ENCODE measurements at places on chromosomes 3 and 15.

- no peak for DNase-seq
Measured at GRCh38 chr15:54256190-54256589, 277.9 kb downstream of the UNC13C start.

GRCh38 chr15:60616628-60617027, 137.7 kb upstream of the ICE2 start:
- no peak for DNase-seq

DNA sequence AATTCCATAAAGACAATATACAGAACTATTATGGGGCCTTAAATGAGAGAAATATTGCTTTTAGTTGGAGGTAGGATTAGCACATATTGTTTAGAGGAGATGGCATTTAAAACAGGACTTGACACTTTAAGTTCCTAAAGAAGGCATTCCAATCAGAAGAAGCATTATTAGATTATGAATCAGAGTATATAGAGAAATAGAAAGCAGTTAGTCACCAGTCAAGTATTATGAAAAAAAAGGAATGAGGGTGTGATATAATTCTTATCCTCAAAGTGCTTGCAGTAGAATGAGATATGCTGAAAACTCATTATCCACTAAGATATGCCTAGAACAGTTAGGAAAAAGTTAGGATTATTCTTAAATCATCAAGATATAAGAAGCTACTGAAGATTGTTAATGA, 456.2 kb downstream of the ZNF385D start:
- DNase-seq: no peak

DNA sequence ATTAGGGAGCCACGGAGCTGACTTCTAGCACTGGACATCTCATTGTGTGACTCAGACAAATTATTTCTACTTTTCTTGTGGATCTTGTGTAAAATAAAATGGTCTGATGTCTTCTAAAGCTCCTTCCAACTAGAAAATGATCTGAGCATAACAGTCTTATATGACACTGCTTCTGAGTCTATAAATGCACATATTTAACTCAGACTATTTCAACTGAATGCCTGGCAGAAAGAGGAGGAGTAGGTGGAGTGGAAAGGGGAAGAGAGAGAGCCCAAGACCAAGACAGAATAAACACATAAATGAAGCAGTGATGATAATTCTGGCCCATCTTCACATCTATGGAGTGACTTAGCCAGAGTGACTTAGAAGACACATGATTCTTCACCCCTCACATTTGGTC, 162.3 kb upstream of the PDZRN3 start:
- no peak for DNase-seq

DNA sequence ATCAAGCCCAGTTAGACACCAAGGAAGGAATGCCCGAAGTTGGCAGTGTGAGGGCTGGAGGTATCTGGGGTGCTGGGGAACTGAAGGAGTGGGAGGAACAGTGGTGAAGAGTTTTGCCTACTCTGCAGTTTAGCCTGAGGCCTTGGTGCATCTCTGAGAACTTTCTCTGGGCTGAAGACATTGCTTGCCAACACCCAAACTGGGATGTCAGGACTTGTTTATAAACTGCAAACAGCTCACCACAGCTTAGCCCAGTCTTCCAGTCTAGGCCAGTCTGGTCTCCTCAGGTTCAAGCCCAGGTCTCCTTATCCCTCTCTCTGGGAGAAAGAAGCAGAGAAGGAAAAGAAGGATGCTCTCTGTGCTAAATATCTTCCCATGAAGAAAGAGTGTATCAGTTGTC, 68.0 kb upstream of the BOC start:
- DNase-seq: no peak

DNA sequence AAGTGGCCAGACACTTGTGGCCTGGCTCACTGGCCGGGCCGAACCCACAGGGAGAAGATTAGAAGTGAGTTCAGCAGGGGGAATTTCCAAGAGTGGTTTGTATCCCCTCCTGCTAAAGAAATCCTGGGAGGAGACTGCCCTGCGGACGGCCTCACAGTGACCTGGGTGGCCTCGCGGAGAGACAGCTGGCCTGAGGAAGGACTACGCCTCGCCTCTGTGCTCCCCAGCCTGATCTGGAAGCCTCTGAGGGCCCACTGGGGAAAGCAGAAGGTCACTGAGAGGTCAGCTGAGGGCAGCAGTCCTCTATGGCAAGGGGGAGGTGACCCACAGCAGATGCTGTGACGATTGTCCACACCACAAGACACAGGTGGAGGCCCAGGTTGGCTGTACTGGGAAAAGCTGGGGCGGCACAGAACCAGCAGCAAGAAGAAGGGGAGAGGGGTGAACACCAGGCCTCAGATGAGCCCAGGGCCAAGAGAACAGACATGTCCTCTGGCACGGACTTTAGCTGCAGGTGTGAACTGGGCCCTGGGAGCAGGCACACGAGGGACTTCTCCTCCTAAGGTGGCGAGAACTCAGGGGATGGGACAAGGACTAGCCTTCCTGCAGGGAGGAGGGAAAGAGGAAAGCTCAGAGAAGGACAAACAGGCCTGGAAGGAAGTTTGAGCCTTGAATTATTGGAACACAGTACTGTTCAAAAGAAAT, 37.2 kb upstream of the DLG1 start:
- DNase-seq: no peak

DNA sequence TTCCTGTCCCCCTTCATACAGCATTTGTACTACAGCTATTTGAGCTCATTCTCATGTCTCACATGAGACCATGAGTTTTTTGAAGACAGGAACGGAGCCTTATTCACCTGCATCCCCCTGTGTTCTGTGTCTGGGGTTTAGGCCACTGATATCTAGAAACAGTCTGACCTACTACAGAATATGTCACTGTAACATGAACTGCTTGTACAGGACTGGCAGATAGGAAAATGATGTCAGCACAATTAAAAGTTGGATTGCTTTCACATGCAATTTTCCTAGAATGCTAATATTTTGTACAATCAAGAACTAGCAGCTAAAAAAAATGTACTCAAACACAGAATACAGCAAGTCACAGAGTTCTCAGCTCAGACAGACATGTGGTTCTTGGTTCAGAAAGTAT, 90.8 kb upstream of the FGF12 start:
- DNase-seq: no peak

- DNase-seq: no peak
Measured at GRCh38 chr3:153072856-153073255, 89.2 kb upstream of the RAP2B start.

DNA sequence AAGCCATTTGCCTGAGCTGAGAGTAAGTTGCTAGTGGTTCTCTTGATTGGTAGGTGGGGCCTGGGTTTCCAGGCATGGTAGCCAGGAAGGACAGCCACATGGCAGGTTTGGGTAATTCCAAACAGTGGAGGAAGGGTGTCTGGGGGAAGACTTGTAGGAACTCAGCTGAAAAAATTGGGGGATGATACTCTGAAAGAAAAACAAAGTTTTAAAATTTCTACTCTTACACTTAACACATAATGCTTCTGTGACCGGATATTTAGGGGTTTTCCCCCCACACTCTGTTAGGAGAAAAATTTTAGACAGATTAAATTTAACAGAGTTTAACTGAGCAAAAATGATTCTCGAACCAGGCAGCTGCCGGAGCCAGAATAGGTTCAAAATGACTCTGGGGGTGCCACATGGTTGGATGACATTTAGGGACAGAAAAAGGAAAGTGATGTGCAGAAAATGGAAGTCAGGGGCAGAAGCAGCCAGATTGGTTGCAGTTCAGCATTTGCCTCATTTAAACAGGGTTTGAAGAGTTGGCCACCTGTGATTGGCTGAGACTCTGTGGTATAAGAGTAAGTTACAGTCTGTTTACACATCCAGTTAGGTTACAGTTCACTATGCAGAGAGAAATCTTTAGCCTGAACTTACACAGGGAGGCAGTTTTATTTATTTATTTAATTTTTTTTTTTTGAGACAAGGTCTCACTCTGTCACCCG, 8.1 kb downstream of the B2M start:
- DNase-seq: no peak

- no peak for DNase-seq
Measured at GRCh38 chr15:81865850-81866537, 179.8 kb downstream of the MEX3B start.

DNA sequence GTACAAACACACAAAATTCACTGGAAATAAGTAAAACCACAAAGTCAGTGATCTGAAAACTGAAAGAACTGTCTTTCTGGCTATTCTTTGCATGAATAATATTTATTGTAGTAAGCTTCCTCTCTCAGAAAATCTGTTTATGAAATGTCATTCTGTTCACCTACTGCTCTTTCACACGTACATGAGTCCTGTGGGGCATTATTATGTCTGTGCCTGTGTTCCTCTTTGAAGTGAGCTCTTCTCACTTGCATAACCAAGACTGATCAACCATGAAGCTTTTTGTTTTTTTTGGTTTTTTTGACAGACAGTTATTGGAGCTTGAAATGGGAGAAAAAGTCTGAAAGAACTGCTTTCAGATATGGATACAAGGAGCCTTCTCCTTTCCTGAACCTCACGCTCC, 195.8 kb downstream of the PLCH1 start:
- DNase-seq: no peak

GRCh38 chr3:13671482-13672233, 122.7 kb downstream of the FBLN2 start:
- no peak for DNase-seq

DNA sequence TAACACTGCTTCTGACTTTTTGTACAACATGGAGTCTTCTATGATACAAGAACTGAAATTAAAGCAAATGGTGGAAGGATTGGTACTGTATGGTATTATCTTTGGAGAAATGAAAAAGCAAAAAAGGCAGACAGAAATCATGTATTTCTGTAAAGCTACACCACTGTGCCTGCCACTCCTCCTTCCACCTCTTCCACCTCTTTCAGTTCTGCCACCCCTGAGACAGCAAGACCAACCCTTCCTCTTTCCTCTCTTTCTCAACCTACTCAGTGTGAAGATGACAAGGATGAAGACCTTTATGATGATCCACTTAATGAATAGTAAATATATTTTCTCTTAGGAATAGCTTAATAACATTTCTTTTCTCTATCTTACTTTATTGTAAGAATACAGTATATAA, 57.0 kb downstream of the CD200 start:
- DNase-seq: no peak

DNA sequence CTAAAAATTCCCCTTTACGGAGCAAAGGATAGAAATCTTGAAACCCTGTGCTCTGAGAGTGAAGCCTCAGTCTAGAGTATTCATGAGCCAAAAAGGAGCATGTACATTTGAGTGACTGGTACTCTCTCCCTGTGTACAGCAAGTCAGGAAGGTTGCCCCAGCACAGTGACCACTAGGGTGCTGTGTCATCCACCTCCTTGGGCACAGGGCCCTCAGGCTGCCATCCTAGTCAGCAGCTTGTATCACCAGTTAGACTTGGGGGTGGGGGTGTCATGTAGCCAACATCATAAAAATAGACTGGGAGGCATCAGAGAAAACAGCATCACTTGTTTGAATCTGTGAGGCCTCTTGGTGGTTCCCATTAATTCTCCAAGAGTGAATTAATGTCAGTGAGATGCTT, 12.0 kb downstream of the NME9 start:
- DNase-seq: peak; percentile 87

DNA sequence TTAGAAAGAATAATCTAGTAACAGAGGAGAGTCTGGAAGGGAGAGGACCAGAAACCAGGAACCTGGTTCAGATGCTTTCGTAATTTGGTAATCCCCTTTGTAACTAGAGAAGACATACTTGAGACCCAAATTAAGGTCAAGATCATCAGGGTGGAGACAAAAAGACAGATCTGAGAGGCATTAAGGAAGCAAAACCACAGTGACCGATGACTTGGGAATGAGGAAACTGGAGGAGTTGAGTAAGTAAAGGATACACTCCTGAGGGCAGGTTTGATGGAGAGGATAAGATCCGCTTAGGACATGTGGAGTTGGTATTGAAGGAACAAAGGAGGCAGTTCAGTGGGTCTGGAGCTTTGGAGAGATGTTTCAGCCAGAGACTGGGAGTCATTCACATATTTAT, 23.6 kb upstream of the BCL2A1 start:
- DNase-seq: no peak

DNA sequence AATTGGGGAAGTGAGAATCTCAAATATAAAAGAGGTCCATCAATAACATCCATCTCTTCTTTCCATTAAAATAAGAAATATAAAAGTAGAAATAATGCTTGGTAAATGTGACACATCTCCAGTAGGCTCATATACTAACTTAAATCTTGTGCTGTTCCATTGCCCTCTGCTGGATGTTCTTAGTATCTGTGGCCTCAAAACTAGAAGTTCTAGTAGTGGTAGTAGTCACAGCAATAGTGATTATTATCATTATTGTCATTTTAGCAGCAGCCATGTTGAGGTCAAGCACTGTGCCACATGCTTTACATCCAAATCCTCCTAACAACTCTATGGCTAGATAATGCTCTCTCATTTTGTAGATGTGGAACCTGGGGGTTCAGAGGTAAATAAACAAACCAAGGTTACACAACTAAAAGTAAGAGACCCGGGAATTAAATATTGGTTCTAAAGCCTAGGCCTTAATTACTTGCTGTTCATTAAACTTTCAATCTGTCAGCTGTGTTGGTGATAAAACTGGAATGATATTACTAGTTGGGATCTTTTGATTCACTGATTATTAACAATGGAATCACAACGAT, 20.2 kb upstream of the BTLA start:
- no peak for DNase-seq

GRCh38 chr3:178097576-178097975, 438.7 kb upstream of the KCNMB2 start:
- DNase-seq: peak; percentile 45

GRCh38 chr15:35740761-35741160, 194.8 kb upstream of the DPH6 start:
- no peak for DNase-seq

GRCh38 chr15:69092159-69092558, 68.3 kb upstream of the GLCE start:
- DNase-seq: no peak

GRCh38 chr15:31296646-31297574, 29.7 kb upstream of the KLF13 start:
- DNase-seq: peak; percentile 11

GRCh38 chr3:197292083-197292646, 6.2 kb downstream of the DLG1 start:
- DNase-seq: peak; percentile 56

DNA sequence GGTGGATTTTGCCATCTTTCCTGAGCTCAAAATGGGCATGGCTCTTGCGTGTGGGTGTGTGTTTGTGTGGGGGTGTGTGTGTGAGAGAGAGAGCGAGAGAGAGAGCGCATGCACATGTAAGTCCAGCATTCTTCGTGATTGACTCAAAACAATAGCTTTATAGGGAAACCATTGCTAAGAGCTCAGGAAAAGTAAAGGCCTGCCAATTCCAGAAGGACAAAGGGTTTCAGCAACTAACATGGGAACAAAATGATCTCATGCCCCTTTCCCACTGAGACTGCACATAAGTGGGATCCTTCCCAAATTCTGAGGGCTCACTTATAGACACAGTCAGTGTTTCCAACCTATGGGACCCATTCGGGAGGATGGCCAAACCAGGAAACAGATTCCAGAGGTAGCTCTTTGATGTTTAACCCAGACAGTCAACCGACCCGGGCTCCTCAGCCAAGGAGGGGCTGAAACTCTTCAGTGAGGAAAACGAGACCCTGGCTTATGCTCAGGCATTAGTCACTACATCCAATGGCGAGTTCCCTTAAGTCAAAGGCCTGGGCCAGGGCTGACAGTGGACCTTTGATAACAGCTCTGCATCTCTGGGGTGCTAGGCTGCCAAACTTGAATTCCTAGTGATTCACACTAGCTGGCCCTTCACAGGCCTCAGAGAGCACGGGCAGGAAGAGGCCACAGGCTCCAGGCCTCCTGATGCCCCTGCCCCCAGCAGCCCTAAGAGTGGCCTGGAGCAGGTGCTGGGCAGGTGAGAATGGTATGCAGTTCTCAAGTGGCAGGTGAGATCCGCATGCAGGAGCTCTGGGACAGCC, 305.0 kb upstream of the C2CD4B start:
- peak; percentile 66 for DNase-seq

All from gastrocnemius medialis (tissue), 4 donors.